Left hindlimb (tissue), 1 donor: ENCODE measurements at places on chromosomes 3 and 15.

- no peak for DNase-seq
Measured at GRCh38 chr3:194086388-194087075, 49.4 kb upstream of the HES1 start.

- DNase-seq: peak; percentile 39
Measured at GRCh38 chr15:42184296-42184695, 23.8 kb downstream of the VPS39 start.

DNA sequence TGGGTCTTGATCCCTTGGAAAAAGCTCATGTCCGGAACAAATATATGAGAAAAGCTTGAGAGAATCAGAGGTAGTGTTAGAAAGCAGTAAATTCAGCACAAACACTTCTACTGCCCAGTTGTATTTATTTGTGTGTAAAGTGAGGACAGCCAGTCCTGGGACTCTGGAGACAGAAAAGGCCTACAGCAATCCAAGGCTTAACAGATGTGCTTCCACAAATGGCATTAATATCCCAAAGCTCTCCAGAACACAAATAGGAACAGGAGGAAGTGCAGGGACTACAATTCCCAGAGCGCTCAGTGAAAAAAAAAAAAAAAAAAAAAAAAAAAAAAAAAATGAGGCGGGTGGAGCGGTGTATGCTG, 390 bp upstream of the AP2M1 start:
- DNase-seq: no peak

GRCh38 chr3:147729641-147730040, 320.5 kb downstream of the ZIC1 start:
- no peak for DNase-seq

DNA sequence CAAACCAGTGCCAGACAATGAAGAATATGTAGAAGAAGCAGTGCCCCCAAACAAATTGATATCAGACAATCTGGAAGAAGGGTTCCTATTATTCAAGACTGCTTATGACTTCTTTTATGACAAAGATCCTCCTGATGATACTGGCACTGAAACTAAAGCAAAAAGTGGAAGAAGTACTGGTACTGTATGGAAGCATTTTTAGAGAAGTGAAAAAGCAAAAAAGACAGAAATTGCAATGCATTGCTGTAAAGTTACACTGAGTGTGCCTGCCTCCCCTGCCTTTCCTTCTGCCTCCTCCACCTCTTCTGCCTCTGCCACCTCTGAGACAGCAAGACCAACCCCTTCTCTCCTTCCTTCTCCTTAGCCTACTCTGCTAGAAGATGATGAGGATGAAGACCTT, 167.6 kb downstream of the PLCL2 start:
- DNase-seq: no peak

DNA sequence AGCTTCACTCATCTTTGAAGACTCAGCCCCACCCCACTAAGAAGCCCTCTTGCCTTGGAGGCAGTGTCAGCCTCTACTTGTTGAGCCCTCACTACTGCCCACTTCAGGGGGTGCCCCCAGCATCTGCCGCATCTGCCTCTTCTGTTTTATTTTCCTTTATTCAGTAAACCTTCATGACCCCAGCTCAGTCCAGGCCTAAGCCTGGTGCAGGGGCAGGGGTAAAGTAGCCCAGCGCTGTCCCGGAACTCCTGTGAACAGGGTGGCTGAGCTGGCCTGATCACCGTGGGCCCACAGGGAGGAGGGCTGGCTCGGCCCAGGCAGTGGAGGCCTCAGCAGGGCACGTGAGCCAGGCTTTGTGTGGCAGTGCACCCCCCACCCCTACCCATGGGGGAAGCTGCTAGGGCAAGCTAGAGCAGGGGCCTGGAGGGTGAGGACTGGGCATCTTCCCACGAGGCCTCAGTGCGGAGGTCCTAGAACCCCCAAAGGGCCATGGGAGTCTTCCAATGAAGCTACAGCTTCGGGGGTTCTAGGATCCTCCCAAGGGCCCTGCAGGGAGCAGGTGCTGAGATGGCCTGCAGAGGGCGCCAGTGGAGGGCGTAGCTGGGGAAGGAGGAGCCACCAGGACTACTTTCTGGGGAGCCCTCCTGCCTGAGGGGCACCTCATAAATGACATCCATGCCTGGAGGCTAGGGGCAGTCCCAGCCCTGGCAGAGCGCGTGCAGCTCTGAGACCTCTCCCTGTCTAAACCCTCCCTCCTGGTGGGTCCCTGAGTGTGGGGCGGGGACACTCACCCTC, 36.0 kb downstream of the TSPAN3 start:
- DNase-seq: no peak

- no peak for DNase-seq
Measured at GRCh38 chr15:50148362-50148963, 29.4 kb upstream of the ATP8B4 start.

- DNase-seq: no peak
Measured at GRCh38 chr3:172142864-172143451, 103.6 kb downstream of the FNDC3B start.

DNA sequence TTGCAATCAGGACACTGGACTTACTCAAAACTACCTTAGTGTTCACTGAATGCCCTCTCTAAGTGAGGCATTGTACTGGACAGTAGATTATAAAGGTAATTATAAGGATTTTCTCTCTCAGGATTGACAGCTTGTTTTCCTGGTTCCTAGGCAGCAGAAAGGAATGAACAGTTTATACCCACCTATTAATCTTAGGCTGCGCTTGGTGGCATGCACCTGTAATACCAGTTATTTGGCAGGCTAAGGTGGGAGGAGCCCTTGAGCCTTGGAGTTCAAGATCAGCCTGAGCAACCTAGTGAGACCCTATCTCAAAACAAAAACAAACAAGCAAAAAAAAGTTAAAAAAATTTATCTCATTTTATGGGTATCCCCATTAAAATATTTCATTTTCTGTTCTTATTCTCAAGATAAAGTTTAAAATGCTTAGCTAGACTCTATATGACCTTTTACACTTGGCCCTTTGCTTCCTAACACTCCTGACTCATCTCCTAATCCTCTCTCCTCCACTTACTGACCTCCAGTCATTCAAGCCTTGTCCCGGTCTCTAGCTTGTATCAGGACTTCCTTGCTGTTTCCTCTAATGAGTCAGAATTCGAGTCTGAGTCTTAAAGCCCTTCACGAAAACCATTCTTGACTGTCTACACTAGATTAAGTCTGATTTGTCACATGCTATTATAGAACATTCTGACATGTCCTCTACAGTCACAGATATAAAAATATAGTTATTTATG, 348.6 kb downstream of the NLGN1 start:
- DNase-seq: no peak
